ENCODE measurements at places on chromosomes 3 and 15.

DNA sequence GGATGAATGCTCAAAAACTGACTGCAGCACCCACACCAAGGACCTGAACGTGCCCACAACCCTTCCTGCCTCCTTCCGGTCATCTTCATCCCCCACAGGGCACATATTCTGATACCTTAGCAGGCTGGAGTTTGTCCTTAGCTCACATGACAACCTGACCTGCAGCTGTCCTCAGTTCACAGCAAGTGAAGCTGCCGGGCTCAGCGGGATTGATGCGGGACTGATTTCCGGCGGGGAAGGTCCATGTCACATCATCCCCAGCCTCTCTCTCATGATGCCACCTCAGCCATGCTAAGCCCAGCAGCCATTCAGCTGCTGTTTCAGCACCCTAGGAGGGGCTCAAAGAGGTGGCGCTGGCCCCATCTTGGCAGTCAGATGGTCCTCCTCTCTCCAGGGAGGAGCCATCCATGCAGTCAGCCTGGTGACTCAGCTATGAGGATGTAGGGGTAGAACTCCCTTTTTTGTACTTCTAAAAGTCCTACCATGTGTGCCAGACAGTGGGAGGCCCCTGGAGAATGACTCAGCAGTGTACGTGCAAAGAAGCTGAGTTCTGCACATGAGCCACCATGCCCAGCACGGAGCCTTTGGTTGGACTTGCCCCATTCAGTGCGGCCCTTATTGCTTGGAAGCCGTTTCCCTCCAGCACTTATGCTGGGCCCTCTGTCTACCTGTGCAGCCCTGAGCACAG, 9.5 kb downstream of the CA12 start:
- DNase-seq, result no peak

DNA sequence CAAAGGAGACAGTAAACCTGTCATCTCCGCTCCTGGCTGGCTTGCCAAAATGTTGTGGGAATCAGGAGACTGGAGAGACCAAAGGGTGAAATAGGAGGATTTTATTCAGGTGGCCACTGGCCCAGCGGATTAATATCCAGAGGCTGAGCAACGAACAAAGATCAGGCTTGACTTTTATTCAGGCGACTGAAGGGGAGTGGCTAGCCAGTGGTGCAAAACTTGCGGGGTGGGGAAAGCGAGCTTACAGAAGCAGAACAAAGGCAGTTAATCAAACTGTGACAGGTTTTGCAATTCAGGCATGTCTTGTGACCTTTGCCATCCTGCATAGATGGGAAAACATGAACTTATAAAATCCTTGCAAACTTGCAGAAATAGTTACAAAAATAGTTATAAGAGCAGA, 19.8 kb upstream of the ACAD9 start:
- DNase-seq, result no peak

DNA sequence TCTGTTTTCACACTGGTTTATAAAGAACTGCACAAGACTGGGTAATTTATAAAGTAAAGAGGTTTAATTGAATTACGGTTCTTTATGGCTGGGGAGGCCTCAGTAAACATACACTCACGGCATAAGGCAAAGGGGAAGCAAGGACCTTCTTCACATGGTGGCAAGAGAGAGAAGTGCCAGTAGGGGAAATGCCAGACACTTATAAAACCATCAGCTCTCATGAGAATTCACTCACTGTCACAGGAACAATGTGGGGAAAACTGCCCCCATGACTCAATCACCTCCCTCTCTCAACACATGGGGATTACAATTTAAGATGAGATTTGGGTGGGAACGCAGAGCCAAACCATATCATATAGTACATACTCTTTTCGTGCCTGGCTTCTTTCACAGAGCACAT, 42.4 kb downstream of the MAP2K1 start:
- no peak for DNase-seq

DNA sequence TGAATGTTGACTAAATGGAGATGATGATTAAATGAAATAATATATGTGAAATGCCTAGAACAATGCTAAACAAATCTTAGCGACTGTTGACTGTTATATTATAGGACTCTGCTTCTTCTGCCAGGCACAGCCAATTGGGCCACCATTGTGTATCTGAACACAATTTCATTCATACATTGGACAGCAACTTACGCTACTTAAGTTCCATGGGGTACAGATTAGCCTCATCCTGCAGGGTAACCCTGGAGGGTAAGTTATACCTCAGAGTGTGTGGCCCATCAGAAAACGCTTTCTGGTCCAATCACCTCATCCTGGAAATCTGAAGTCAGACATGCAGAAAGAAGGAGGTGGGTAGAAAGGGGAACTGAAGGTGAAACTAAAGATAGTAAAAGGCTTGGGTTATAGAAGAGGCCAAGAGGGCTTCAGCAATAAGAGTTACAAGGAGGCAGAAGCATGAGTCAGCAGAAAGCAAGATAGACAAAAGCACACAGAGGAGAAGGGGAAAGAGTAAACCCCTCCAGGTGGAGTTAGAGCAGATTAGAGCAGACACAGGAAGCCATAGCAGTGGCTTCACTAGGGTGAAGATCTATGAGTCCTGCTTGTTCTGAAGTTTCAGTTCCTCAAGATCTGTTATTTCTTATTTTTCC, 119.3 kb upstream of the SLC24A5 start:
- DNase-seq, result no peak

GRCh38 chr15:94255540-94255939, 24.2 kb downstream of the MCTP2 start:
- DNase-seq, result no peak

DNA sequence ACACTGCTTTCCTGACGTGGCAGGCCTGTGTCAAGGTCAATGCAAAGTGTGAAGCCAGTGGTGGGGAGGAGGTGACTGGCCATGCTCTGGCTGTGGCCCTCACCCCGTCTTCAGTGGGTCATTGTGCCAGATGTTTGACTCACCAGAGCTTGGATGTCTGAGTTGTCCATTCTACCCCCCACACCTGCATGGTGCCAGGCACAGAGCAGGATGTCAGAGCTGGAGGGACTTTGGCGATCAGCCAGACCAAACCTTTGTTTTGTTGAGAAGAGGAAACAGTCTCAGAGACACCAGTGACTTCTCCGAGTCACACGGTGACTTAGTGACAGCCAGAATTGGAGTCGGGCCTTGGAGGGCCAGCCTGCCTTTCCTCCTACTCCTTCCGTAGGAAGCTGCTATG, 49.5 kb downstream of the SMAD6 start:
- peak; percentile 26 for DNase-seq

- no peak for DNase-seq
Measured at GRCh38 chr3:112131111-112131510, 1.9 kb downstream of the GCSAM start.

DNA sequence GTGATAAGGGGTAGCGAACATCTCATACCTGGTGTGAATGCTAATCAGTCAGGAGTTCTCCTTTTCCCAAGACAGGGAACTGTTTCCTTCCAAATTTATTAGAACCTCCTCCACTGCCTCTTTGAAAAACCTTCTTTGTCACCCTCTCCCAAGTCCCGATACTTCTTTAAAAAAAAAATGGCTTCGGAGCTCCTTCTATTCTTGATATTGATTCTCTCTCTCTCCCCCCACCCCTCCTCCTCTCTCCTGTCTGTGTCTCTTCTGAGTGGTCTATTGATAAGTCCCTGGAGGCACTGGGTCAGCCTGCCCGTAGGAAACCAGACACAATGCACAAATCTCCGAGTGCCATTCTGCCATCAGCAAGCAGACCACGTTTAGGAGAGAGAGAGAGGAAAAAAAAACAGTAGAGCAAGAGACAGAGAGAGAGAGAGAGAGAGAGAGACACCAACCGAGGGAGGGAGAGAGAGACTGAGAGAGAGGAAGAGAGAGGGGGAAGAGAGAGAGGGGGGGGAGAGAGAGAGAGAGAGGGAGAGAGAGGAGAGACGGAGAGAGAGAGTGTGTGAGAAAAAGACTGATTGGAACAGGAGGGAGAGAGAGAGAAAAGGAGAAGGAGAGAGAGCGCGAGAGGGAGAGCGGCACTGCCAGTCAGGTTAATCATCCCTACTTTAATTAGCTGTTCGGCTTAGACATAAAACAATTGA, 160.9 kb downstream of the TIGIT start:
- DNase-seq, result peak; percentile 82

DNA sequence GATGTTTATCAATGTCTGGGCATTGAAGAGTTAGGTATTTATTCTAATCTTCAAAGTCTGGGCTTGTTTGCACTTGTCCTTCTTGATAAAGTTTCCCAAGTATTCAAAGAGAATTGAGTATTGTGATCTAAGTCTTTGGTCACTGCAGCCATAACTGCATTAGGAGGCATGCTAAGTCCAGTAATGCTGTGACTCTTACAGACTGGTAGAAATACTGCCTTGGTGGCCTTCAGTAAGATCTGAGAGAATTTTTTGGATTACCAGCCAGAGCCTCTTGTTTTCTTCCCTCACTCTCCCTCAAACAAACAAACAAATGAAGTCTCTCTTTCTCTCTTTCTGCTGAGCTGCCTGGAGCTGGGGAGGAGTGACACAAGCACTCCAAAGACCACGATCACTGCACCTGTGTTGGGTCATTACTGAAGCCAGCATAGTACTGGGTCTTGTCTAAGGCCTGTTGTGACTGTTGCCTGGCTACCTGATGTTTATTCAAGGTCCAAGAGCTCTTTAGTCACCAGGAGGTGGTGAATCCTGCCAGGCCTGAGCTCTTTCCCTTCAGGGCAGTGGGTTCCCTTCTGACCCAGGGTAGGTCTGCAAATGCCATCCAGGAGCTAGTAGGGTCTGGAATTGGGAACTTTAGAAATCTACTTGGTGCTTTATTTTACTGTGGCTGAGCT, 14.8 kb upstream of the RBP2 start:
- peak; percentile 33 for DNase-seq

DNA sequence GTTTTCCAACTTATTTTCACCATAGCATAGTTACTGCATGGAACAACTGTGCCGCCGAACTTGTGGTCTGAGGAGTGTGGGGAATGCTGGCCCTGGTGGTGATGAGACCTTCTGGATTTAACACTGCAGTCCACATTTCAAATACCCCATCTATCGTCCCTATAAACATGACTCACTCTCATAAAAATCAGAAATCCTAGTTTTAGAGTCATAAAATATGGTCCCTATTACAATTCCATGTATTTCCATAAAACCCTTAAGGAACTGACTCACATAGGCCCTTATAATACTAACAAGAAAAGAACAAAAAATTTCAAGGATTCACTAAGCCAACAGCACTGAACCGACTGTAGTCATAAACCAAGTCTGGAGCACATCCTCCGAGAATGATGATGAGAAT, 147.2 kb downstream of the FOXP1 start:
- no peak for DNase-seq

GRCh38 chr3:154969366-154969765, 110.8 kb upstream of the MME start:
- no peak for DNase-seq

DNA sequence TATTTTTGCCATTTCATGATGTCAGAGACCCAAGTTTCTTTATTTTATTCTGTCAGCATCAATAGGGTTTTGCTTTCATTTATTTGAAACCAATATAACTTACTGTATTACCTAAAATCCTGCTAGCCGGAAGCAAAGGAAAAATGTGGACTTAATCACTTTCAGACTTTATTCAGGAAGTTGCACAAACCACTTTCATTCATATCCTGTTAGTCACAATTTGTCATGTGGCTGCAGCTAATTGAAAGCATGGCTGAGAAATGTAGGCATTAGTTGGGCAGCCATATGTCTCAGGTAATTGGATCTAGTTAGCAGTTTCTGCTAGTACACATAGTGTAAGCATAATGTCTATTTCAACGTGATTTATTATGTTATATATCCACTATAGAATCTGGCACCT, 462.3 kb upstream of the SGO1 start:
- DNase-seq, result no peak

- no peak for DNase-seq
Measured at GRCh38 chr15:89777073-89777751, 1.1 kb downstream of the MESP2 start.

DNA sequence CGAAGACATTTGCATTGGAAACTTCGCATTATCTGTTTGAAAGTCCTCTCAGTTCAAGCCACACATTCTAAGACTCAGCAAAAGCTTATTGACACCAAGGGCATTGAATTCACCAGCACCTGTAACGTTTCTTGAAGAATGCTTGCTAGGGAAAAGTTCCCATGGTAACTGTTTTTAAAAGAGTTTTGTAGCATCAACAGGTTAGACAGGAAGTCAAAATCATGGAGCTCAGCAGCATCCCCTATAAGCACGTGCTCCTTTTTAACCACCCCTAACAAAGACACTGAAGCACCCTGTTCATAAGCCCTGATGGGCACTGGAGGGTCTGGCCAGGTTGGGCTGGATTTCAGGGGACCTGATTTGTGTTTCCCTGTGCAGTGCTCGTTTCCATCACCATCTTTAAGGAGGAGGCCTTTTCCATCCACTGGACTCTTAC, 229.7 kb upstream of the BHLHE40 start:
- DNase-seq, result no peak

DNA sequence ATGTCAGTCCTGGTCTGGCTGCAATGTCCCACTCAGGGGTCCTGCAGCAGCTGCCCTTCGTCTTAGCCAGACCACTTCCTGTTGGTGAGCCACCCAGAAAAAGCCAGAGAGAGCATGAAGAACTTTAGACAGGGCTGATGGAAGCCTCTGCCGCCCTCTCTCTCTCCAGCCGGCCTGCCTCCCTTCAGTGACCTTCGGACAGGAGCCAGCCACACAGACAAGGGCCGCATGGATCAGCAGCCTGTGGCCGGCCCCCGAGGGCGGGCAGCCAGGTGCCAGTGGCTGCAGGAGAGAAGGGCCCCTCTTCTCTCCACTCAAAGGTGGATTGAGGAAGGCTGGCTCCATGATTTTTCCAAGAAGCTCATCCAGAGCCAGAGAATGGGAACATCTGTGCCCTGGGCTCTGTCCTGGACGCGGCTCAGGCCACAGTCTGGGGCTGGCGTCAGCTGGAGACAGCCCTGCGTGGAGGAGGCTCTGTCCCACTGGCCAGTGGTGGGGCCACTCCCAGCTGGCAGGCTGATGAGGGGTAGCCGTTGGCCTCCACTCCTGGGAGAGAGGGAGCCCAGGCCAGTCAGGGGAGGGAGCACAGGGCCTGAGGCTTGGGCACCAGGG, 42.9 kb downstream of the ISG20 start:
- no peak for DNase-seq

DNA sequence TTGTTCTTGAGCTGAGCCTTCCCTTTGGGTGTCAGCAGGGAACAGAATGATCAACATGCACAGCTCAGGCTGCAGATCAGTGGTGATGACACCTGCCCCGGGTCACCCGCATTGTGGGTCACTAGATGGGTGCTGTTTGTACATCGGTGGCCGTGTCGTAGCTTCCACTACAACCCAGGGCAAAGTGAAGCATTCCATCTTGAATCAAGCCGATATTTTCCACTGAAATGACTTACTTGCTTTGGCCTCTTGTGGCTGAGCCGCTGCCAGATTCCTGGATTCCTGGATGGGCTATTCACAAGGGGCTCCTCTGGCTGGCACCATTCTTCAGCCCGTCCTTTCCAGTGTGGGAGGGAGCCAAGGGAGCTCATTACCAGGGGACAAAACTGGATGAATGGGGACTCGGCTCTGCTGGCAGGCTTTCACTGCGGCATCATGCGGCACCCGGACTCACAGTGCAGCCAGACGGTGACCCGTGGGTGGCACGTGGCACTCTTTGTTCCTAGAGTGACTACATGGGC, 65.6 kb downstream of the SLCO3A1 start:
- peak; percentile 11 for DNase-seq

GRCh38 chr3:146382386-146382785, 87.0 kb downstream of the PLSCR2 start:
- DNase-seq, result peak; percentile 31
